ENCODE measurements at places on chromosomes 5 and 9.

DNA sequence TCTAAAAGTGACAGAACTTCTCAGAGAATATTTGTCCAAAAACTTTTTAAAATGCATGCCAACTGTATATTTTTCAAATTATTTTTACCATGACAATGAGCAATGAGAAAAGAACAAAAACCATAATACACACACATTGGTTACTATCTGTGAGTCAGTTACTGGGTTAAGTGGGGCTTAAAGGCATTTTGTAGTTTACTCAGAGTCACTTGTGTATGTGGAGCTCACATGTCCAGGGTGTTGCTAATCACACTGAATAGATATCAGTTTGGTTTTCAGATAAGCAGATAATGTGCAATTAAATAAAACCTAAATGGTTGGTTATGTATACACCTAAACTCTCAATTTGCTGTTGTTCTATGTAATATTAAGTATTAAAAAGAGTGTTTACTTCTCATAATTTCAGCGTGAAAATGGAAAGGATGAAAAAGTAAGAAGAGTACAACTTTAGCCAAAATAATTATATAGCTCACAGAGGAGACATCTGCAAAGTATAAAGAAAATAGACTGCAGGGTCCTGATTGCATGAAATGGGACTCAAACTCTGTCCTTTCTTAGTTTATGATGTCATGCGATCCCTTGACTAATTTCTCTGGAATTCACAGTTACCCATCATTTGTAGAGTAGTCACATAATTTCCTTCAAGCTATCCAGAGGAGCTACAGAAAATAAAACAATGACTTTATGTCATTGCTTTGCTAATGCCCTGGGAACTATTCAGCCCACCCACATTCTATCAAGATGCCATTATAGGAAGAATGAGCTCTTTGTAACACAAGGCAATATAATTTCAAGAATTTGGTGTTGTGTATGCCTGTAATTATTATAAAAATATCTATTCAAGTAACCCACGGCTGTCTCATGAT is 388.0 kb upstream of the ZNF608 start:
- DNase-seq, result no peak

DNA sequence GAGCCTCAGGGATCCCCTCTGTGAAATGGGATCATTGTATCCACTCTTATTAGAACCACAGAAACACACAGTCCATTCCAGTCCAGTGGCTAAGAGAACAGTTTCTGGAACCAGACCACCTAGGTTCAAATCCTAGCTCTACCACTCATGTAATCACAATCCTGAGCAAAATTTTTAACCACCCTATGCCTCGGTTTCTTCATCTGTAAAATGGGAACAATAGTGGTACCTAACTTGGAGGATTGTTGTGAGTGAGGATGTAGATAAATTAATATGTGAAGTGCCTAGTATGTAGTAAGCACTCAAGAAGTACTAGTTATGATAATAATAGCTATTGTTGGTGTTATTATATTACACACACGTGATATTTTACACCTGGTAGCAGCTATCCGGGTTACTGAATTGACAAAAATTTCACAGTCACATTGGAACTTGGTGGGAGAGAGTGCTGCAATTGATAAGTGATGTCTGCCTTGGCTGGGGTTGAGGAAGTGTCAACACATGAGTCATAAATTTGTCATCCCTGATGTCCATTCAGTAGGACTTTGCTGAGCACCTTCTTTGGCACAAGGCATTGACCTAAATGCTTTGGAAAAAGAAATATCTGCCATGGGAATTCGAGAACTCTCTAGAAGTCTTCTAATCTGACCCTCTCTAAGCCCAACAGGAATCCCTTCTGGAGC is 68.4 kb downstream of the COL27A1 start:
- DNase-seq, result peak; percentile 70

GRCh38 chr9:98780059-98780749 is 16.2 kb downstream of the ANKS6 start:
- no peak for DNase-seq

DNA sequence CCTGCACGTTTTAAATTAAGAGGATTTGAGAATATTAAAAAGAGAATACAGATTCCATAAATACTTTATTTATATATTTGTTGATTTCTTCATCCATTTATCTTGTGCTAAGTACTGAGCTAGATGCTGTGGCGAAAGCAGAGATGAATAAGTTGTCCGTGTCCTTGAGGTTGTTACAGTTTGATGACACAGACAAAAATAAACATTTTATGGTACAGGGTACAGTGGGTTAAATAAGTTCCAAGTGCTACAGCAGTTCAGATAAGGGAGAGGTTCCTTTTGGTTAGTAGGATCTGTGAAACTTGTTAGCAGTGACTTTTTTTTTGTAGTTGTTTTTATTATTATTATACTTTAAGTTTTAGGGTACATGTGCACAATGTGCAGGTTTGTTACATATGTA is 50.2 kb downstream of the MACIR start:
- no peak for DNase-seq

- no peak for DNase-seq
These were observed 26.8 kb downstream of the KLF9 start for GRCh38 chr9:70387663-70388062.

- no peak for DNase-seq
These were observed 191.3 kb upstream of the PRDM9 start for GRCh38 chr5:23316060-23316591.

Measured in HS-5 (cell line).